ENCODE measurements at places on chromosomes 2 and 18.

DNA sequence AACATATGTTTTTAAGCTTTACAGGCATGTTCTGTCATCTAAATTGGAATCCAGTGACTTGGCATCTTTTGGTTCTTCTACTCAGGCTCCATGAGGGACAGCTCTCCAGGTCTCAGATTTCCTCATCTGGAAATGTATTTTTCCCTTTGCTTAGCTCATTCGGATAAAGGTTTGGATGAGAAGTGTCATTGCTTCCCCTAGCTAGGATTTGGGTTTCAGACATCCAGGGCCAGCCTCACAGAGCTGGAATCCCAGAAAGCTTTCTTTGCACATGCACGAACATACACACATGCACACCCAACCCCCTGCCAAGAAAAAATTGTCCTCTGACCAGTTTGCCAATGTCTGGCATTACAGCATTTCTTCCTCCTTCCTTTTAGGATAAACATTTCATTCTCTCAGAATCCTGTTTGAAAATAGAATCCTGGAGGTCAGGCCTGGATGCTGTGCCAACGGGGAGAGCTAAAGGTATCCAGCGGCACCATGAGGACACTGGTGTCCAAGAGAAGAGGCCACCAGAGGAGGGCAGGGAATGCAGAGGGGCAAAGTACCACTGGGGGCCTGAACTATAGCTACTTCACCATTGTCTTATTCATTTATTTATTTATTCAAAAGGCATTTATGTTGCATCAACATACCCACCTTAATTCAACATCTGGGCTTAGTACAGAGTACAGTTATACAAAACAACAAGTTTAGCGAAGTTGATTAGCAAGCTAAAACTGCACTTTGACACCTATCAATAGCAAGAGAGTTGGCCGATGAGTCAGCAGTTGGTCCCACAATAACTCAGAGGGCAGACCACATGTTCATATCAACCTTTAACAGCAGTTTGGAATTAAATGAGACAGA is 97.9 kb upstream of the ATL2 start:
- no peak for DNase-seq

DNA sequence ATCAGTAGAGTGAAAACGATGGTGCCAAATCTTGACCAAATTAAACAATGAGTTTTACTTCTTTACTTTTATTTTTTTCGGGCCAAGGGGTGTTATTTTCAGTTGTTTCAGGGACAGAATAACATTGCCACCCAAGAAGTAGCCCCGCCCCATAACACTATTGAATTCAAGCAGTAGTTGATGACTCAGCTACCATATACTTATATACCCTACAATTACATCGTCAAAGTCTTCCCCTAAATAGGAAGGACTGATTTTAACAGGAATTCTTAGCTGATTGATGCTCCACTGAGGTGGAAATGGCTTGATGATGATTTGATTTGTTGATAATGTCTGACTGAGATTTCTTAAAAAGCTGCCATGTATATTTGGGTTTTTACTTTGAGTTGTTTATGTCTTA is 24.7 kb downstream of the LYPD6B start:
- no peak for DNase-seq

DNA sequence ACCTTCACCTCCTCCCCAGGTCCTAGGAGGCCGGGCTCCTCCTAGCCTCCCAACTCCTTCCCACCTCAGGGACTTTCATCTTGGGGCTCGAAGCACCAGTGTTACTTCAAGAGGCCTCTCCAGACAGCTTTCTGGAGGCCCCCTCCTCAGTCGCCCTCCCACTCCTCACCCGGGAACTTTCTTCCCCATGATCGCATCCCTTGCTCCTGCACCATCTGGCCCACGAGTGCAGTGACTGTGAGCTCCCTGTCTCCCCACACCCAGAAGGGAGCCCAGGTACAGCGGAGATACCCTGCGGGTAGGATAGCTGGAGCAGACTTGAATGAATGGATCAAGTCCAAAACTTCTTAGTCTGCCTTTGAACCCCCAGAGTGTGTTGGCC is 6.1 kb downstream of the ERFE start:
- DNase-seq: no peak

GRCh38 chr18:50494569-50494968 is 65.3 kb upstream of the MAPK4 start:
- no peak for DNase-seq

DNA sequence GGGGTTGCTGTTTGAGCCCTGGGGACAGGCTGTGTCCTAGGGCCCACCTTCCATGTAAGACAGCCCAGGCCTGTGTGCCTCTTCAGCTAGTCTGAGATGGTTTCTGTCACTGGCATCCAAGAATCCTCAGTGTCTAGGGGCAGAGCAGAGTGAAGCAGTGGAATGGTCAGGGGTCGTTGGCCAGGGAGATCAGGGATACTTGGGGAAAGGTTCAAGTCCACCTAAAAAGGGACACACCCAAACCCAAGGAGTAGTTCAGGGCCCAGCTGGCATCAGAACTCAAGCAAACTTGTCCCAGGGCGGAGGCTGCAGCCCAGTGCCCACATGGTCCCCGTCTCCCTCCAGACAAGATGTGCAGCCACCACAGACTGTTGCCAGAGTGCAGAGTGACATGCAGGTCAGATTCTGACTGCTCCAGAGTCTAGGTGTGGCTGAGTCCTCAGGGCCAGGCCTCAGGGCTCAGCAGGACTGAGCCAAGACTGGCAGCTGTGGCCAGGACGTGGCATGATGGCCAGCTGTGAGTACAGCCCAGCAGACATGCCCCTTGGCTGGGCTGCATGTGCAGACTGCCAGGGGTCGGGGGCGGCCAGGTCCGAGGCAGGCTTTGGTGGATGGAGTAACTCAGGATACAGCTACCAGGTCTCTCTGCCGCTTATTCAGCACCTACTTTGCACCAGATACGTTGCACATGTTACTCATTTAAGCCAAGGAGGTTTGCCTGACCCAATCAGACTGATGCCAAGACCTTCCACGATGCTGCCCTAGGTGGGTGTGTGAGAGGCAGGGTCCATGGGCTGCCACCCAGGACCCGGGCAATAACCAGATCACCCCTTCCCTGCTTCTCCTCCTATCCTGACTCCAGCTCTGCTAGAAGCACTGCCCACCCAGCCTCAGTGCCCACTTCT is 146.6 kb downstream of the SMAD7 start:
- no peak for DNase-seq

- DNase-seq: no peak
These were observed 58.5 kb downstream of the ADD2 start for GRCh38 chr2:70709275-70710037.

DNA sequence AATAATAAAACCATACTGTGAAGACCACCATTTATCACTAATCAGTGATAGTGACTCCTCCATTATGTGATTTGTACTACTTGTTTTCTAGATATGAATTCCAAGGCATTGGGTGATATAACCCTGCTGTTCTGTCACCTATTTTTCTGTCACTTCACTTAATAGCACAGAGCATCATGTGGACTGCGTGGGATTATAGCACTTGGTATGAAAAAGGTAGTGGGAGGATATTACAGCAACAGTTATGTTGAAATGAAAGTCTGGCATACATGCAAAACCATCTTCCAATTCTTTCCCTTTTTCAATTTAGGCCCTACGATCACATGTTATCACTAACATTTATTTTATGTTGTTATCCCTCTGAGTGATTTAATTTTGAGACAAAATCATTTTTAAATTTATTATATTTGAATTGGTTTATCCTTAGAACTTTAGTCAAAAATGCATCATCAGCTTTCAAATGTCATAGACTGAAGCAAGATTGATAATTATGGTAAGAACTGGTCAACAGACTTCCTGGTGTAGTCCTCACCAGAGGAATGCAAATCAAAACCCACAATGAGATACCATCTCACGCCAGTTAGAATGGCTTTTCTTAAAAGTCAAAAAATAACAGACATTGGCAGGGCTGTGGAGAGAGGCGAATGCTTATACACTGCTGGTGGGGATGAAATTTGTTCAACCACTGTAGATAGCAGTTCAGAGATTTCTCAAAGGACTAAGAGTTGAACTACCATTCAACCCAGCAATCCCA is 242.6 kb downstream of the IKZF2 start:
- DNase-seq: no peak

DNA sequence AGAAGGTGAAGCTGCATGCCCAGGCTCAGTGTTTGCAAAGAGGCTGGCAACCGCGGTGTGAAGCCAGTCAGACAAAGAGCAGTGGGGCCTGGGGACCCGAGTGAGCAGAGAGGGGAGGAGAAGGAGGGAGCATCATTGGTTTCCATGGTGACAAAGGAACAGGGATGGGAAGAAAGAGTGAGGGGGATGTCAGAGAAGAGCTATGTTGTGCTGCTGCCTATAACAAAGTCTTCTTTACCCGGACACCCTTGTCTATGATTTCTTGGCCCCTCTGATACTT is 14.5 kb downstream of the TMEM247 start:
- no peak for DNase-seq

GRCh38 chr18:29321561-29321960 is 1144.6 kb upstream of the CDH2 start:
- no peak for DNase-seq

GRCh38 chr18:33665641-33666040 is 87.6 kb downstream of the ASXL3 start:
- no peak for DNase-seq

GRCh38 chr18:58979615-58980014 is 114.9 kb downstream of the ZNF532 start:
- DNase-seq: no peak

DNA sequence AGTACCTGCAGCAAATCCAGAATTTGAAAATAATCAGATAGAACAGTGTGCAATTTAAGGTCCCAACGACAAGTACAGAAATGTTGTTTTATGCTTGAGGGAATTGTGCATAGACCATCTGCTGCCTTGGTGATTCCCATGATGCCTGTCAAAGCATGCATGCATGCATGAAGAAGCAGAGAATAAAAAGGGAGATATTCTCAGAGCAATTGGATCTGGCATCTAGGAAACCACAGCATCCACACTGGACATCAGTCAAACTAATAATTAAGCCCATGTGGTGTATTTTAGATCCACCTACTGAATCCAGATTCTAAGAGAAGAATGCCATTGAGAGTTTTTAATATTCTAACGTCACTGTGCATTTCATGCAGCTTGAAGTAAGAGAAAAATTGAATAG is 361.2 kb downstream of the FSIP2 start:
- DNase-seq: no peak
